ENCODE measurements at places on chromosomes 4 and X.

- no peak for DNase-seq
Measured at GRCh38 chr4:115054836-115055235, 58.6 kb downstream of the NDST4 start.

- no peak for DNase-seq
Measured at GRCh38 chr4:37628977-37629609, 57.1 kb downstream of the RELL1 start.

DNA sequence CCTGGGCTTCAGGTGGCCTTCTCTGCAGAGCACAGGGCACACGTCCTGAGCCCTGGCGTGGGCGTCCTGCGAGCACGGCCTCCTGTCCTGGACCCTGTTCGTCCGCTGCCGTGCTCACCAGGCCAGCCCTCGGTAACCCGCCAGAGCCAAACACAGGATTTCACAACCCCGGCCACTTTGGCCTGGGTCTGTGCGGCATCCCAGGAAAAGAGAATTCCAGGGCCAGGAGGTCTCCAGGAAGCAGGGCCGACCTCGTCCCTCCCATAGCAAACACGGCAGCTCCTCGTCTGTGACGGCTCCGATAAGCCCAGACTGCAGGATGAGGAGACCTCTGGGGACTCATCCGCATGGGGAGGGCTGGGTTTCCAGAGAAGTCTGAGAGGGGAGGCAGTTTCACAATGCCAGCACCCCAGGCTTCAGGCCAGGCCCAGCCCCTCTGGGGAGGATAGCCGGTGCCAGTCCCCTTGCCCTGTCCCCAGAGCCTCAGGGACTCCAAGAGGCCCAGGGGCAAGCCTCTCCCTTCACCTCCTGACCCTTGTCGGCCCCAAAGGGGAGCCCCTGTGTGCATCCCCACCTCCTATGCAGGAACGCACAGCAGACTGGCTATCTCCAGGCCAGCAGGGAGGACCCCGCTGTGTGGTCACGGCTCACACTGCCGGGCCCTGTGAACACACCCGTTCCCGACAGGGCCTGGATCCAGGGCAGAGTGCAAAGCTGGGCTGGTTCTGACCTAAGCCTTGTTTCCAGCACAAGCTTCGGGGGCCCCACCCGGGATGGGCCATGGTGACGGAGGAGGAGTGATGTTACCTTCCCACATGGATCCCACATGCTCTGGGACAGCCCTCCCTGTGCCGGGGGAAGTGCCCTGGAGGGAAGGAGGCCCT lies 22.3 kb upstream of the HTRA3 start:
- no peak for DNase-seq

DNA sequence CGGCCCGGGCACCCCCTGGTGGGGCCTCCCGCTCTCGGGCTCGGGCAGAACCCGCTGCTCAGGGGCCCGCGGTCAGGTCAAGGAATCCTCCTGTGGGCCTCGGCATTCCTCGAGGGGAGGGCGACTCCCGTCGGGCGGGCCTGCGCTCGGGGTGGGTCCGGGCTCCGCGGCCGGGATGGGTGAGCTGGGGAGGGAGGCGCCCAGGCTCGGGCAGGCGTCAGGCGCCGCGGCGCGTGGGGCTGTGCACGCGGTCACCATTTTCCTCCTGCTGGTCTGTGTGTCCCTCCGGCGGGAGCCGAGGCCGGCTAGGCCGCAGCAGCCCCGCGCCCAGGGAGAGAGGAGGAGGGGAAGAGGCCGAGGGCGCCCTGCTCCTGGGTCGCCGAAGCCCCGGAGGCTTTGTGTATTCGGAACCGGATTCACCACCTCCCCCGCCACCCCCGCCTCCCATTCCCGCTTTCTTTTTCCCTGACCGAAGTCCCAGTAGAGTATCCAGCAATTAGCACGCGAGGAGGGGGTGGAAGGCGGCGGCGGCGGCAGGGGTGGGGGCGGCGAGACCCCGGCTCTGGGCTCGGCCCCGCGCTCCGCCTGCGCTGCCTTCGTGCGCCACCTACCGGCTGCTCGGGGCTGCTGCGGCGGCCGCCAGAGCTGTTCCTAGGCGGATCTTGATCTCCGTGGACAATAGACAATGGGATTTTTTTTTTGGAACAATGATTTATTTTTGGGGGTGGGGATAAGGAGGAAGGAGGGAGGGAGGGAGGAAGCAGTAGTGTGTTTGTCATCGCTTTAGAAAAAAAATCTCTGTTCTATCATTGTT lies 99.0 kb upstream of the MAML3 start:
- peak; percentile 43 for DNase-seq

DNA sequence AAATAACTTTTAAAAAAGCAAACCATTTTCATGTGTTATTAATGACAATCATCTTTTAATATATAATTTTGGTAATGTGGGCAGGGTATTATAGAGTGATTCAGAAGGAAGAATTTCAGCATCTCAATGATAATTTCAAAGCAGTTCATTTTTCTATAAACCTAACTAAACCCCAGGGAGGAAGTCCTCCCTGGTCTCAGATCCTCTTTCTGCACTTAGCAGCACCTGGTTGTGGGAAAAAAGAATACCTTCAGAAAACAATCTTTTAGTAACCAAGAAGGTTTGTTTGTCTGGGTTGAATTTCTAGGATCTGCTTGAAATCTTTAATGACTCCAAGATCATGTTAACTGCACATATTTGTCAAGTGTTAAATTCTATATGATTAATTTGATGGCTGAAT lies 29.9 kb downstream of the DKK2 start:
- DNase-seq = no peak

DNA sequence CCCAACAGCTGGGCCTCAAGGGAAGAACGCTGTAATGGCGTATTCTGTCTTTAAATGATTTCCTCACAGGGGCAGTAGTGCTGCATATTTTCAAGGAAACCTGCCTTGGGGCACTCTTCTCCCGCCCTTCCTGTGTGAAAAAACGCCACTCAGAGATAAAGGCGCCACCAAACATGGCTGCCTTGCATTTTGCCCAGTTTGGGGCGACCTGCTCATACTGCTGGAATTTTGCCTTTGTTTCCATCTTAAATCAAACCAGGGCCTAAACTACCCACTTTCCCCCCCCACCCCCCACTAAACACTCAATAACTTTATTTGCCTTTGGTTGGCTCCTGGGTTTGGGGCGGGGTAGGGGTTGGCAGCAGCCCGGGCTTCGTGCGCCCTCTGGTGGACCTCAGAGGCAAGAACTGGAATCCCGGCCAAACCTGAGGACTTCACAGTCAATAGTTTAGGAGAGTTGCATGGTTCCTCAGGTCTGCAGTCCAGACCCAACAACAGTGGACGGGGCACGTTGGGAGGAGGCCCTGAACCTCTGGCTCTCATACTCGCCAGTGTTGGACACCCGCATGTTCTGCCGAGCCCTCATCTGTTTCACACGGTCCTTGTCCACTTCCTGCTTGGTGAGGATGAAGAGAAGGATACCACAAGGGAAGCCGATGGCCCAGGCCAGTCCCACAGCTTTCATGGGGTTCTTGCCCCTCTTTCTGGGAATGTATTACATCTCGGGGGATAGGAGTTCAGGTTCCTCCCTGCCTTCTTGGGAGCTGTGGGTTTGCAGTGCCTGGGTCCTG lies 220.1 kb upstream of the STK26 start:
- peak; percentile 58 for DNase-seq

GRCh38 chr4:8173492-8174242 lies 15.1 kb upstream of the ABLIM2 start:
- no peak for DNase-seq

DNA sequence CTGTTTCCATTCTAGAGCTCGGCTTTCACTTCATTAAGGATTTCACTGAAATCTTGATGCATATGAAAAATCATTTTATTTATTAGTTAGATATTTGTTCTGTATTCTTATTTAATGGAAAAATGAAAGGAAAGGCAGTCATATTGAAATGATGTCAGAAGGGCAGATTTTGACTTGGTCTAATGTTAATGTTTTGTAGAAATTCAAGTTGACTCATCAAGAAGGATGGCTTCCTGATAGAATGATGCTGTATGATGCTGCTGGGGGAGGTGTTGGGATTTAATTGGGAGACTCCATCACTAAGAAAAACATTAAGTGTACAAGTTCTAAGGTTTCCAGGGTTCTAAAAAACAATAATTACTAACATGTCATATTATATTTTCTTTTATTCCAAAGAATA lies 204.8 kb downstream of the PDGFC start:
- DNase-seq = no peak

GRCh38 chr4:88698519-88698918 lies 890 bp upstream of the NAP1L5 start:
- no peak for DNase-seq

GRCh38 chr4:123348946-123349345 lies 47.6 kb upstream of the SPRY1 start:
- DNase-seq = no peak

DNA sequence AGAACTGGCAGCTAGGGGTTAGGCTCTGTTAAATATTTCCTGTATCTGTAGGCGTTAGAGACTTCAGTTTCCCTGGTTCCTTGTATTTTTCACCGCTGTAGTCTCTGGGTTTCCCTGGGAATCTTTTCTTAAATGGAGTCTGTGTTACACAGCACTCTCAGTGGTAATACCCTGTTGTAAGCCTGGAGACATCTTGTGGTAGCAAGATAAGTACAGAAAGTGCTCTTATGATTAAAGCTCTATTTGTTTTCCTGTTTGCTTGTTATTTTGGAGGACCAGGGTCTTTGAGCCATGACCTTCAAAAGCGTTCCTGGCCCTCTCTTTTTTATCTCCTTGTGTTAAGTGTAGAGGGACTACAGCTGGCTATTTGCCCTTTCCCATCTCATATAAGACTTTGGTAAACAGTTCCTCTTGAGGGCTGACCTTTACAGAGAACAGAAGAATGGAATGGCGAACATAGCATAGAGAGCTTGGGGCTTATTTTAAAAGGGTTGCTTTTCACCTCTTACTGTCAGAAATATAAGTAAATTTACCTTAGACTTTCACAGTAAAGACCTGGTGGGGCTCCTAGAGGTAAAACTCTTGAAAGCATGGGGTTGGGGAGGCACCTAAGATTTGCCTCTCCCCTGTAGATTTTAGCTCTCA lies 782.5 kb downstream of the FAT4 start:
- DNase-seq = no peak

DNA sequence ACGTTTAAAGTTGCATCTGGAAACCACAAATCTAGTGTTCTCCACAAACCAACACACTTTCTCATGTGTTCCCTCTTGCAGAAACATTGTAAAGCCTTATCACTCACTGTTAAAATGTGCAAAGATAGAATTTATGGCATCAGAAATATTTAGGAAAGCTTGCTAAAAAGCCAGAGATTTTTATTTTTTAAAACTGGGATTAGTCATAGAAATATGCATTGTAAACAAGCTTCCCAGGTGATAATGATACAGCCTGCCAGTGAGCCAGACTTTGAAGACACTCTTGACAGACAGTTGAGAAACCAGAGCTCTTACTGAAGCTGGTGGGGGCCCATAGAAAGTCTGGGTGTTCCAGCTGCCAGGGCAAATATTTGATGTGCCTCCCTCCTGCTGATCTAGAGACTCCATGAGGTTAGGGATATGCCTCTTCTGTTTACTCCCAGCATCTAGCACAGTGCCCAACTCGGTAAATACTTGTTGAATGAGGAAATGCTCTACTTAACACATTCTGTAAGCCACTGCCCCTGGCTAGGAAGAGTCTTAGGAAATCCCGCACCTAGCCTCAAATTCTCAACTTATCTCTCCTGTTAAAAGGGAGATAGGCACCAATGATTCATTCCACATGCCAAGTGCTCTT lies 179.0 kb upstream of the RASGEF1B start:
- DNase-seq = no peak

- DNase-seq = no peak
Measured at GRCh38 chr4:176957353-176958118, 164.8 kb upstream of the VEGFC start.

DNA sequence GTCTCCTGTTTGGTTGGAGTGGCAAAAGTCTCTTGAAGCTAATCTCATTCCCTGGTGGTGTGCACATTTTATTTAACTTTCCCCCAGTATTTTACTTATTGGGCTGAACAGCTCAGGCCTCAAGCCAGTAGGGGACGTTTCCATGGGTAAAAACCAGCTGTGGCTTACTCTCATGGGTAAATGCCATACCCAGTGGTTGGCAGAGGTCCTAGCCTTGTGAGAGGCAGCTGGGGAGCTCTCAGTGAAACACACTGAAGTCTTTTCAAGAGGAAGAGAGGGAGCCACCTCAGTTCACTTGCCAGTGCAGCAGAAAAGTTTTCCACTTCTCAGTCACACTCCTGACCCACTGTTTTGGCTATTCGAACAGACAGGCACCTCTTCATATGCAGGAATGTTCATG lies 1964.2 kb downstream of the ARAP2 start:
- DNase-seq = no peak

DNA sequence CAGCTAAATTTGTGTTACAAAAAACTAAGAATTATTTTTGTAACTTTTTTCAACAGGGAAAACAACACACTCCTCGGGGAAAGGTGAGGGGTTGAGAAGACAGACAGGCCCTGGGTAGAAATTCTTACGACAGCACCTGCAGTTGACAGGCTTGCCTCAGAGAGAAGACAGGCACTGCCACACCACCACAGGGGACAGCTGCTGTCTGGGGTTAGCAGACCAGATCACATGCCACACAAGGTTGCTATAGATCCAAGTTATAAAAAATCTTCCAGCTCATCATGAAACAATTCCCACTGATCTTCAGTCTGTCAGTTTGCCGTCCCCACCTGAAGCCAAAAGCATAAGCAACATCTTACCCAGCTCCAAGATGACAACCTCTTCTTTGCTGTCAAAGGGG lies 143.2 kb upstream of the ZCCHC13 start:
- DNase-seq = no peak

GRCh38 chrX:139930916-139931645 lies 1.8 kb downstream of the ATP11C start:
- peak; percentile 8 for DNase-seq

- DNase-seq = no peak
Measured at GRCh38 chr4:90445380-90445779, 318.2 kb downstream of the CCSER1 start.

GRCh38 chr4:5213087-5213595 lies 161.9 kb downstream of the STK32B start:
- no peak for DNase-seq

GRCh38 chrX:71100581-71101505 lies 5.2 kb downstream of the FOXO4 start:
- no peak for DNase-seq

DNA sequence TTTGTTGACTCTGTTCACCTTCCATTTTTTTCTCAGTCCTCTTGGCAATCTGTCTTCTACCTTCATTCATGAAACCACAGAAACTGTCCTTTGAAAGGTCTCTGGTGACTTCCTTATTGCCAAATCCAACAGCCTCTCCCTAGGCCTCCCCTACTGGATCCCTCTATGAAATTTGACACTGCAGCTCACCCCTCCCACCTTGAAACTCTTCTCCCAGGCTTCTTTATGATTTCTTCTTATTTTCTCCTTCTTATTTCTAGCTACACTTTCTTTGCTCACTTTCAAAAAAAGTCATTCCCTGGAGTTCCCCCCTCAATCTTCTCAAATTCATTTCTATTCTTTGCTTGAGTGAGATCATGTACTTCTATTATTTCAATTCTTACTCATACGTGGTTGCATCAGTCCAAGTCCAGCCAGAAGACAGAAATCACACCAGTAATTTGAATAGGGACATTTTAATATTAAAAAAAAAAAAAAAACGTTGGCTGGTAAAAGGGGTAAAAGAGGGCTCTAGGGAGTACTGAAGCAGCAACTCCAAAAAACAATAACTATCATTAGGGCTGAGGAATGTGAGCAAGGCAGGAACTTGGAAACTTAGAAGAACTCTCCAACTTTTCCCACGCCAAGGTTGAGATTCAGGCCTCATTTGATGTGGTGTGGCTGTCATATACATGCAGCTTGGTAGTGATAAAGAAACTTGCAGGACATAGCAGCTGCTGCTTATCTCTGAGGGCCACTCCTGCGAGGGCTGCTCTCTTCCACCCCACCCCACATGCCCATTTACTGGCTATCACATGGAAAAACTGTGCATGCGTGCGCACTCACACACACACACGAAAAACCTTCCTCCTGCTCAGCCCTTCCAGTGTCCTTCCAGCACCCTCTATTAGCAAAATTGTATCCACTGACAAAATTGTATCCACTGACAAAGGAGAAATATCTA lies 169.8 kb upstream of the GALNT7 start:
- no peak for DNase-seq

Measured in activated T-helper 1 cell treated with anti-CD3 and anti-CD28 coated beads, Interleukin-2, amount 50 U/mL, for 16 hours (primary cell).